ENCODE measurements at places on chromosomes 1 and 21.

DNA sequence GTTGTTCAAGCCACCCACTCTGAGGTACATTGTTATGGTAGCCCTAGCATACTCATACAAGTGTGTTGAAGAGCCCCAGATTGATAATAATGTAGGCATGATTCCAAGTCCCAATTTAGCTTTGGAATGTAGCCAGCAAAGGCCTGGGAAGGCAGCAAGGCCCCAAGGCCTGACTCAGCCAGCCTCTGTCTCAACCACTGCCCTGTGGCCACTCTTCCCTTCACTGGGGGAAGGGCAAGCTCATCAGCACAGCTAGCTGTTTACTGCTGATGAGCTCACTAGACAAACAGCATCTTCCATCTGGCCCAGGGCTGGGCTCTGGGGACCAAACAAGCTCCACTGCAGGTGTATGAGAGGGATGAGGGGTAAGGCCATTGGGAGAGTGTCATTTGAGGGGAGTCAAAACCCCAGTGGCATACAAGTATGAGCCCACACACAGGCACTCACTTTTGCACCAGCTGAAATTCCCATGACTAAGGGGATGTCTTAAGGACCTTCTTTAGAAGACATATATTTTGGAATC is 2.2 kb upstream of the IRF6 start:
- DNase-seq, result no peak

GRCh38 chr1:58939666-58940370 is 156.0 kb upstream of the JUN start:
- no peak for DNase-seq

DNA sequence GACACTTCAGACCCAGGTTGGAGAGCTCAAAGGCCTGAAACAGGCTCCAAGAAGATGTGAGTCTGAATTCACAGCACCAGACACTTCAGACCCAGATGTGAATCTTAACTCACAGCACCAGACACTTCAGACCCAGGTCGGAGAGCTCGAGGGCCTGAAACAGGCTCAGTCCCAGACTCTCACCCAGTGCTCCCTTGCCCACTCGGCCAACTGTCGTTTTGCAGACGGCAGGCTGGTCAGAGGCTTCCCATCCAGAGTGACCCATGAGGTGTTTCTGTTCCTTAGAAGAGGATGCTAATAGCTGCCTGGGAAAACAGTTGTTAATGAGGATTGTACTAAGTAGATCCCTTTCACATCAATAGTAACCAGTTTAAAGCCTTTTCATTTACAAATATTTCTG is 88.4 kb downstream of the ADARB1 start:
- no peak for DNase-seq

DNA sequence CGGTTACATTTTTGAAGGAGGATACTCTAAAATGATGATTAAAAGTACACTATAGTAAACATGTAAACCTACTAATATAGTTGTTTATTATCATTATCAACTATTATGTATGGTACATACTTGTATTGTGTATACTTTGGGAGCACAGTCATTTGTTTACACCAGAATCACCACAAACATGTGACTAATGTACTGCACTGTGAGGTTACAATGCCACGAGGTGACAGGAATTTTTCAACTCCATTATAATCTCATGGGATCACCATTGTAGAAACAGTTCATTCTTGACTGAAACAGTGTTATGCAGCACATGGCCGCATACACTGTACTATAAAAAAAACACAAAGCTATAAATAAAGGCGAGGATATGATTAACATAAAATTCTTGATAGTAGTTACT is 44.3 kb downstream of the GPATCH2 start:
- no peak for DNase-seq

- no peak for DNase-seq
Measured at GRCh38 chr1:212669600-212669999, 30.0 kb downstream of the BATF3 start.

GRCh38 chr1:184215274-184215925 is 163.9 kb downstream of the TSEN15 start:
- no peak for DNase-seq

DNA sequence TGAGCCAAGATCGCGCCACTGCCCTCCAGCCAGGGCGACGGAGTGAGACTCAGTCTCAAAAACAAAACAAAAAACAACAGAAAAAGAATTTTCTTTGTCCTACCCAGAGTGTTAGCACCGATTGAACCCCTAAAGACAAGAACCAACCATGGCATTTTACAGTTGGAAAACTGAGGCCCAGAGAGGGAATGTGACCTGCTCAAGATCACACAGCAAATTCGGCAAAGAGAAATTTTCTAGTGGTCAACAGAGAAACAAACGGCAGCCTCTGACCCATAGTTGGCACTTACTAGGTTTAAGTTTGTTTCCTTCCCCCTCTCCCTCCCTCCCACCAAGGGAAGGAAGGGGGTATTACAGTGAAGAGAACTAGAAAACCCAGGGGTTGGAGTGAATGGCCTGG is 20.5 kb upstream of the ACTL8 start:
- no peak for DNase-seq

DNA sequence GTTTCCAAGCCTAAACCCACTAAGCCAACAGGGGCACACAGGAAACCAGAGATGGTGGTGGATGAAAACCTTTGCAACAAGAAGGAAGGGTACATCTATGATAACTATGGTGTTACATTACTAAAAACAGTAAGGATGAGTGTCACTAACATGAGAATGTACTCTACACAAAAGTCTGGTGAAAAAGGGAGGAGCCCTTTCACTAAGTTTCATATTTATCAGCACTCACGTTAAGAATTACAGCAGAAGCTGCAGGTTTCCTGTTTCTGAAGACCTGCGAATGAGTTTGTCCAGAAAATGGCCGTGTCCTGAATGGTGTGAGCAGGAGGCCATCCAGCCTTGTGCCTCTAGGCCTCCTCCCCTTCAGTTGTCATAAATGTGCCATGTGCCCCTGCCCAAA is 17.8 kb downstream of the ABCG1 start:
- DNase-seq, result no peak

- DNase-seq, result no peak
Measured at GRCh38 chr1:240888039-240888786, 276.3 kb upstream of the GREM2 start.

- DNase-seq, result no peak
Measured at GRCh38 chr1:219883400-219884332, 44.7 kb downstream of the SLC30A10 start.

DNA sequence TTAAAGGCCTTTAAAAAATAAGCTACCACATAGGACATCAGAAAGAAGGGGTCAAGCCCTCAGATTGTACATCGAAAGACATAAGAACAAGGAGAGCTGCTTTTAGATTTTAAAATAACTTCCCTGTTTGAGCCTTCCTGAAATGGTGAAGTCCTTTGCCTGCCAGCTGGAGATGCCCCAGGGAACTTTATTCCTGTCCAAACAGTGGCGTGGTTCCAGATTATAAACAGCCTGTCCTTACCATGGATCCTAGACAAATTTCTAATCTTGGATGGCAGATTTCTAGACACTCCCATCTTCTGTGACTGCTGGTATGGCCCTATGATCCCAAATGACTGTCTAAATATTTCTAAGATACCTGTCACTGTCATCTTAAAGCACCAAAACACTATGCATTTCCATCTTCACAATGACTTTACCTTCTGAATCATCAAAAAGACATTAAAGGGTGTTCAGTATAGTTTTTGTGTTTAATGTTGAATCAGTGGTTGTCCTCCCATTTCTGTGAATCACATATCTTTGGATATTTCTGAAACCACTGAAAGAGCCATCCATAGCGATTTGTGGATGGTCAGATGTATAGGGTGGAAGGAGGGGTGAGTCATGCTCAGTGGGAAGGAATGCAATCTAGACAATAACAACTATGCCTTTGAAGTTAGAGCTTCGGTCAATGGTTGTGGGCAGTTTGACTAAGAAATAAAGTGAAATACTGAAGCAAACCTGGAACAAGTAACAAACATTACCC is 23.2 kb downstream of the ILDR2 start:
- no peak for DNase-seq

DNA sequence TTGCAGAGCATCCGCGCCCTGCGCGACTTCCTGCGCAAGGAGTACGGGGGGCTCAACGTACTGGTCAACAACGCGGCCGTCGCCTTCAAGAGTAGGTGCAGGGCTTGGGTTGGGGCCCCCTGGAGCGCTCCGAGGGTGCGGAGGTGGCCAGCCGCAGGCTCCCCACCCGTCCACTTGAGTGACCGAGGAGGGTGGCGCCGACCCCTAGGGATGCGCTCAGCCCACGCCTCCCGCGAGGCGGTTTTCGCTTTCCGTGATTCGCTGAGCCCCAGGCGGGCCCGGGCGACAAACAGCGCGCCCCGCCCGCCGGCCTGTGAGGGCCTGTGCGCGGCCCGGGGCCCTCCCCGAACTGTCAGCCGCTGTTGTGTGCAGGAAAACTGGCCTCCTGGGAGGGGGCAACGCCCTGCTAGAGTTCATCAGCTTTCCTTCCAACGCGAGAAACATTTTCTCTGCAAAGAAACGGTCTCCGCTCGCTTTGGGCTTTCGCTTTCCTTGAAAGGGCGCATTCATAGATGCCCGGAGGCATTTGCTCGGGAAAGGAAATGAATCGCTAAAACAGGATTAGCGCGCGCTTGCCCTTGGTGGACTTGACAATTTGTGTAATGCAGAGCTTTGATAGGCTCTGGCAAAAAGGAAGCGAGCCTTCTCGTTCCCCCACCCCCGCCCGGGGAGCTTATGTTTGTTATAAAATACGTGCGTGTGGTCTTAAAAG is 668 bp downstream of the CBR3 start:
- DNase-seq, result peak; percentile 75

GRCh38 chr1:229599218-229599954 is 26.5 kb downstream of the TAF5L start:
- no peak for DNase-seq

DNA sequence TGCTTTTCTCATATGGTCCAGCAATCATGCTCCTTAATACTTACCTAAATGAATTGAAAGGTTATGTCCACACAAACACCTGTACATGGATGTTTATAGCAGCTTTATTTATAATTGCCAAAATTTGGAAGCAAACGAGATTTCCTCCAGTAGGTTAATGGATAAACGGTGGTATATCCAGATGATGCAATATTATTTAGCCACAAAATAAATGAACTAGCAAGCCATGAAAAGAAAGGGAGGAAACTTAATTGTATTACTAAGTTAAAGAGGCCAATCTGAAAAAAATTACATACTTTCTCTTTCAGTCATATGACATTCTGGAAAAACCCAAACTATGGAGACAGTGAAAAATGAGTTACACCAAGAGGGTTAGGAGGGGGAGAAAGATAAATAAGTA is 76.3 kb upstream of the LRRC7 start:
- DNase-seq, result no peak

DNA sequence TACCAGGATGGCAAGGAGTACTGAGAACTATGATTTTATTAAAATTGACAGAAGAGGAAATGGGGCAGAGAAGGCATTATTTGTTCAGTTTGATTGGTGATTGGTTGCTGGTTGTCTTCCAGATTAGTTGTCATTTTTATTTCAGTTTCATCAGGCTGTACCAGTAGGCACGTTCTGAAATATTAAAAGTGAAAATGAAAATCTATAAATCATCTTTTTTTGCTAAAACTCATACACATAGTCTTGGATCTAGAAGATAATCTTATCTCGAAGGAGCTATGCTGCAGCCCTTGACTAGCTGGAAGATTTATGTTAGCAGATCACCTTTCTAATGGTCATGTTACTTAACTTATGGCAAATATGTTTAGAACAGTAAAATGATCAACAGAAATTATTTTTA is 29.0 kb downstream of the NEK7 start:
- no peak for DNase-seq

DNA sequence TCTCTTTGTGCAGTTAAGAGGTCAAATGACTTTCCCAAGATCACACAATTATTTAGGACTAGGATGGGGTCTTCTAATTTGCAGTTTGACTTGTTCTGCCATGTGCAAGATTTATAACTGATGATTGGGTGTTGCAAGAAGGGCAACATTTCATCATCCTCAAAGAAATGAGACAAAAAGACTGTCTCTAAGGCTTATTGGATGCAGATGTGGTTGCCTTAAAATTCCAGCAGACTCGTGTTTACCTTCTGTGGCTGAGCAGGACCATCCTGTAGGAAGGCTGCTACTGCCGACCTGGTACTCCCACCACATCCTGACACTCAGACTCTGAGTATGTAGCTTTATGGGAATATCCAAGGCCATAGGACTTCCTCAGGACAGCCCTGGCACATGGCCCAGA is 99.9 kb upstream of the SGIP1 start:
- DNase-seq, result no peak

DNA sequence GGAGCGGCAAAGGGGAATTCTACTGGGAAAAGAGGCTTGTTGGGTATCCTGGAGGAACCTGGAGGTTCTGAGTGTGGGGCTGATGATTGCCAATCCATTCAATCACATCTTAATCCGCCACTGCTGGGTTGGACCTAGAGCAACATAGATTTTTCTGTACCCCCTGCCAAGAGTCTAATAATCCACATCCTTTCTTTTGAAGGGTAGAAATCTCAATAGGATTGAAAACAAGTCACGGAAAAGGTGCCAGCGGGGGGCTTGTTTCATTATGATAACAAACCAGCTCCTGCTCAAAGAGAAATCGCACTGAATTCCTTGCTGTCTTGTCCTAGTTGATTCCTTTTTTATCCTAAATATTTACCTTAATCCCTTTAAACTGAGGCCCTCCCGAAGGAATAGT is 528.5 kb downstream of the ADGRL2 start:
- no peak for DNase-seq

GRCh38 chr1:185570962-185571361 is 163.2 kb upstream of the HMCN1 start:
- DNase-seq, result no peak

DNA sequence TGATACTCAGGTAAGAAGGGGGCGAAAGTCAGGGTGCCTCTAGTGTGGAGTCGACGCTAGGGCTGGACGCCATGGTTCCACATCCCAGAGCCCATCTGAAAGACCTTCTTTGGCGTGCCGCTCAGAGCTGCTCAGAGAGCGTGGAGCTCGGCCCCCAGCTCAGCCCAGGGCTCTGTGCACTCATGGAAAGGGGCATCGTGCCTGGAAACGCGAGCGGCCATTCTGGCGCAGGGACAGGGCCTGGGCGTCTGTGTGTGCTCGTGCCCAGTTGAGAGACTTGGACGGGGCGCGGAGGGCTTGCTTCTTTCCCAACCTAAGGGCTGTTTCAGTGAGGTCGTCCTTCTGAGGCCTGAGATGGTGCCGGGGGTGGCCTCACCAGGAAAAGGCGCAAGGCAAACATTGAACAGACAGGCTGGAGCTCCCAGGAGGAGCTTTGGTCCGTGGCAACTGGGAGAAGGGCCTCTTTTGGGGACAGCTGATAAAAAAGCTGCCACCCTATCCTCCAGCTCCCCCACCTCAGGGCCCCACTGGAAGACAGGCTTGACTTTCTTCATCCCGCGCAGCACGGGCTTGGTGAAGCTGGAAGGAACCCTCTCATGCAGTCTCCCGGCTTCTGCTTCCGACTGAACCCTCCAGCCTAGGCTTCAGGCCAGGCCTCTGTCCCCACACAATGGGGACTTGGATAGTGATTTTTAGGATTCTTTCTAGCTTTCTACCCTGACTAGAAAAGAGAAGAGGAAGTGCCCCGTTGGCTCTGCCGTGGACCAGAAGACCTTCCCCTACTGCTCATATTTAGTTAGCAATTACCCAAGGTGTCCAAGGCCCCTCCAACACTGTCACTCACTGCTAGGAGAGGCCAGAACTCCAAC is 77.1 kb downstream of the CD58 start:
- no peak for DNase-seq
